ENCODE measurements at places on chromosomes 11 and 22. TPM values are rescaled to one million over a fixed set of nuclear protein-coding genes. Genes with fewer than 3 reads are reported as not detected.

DNA sequence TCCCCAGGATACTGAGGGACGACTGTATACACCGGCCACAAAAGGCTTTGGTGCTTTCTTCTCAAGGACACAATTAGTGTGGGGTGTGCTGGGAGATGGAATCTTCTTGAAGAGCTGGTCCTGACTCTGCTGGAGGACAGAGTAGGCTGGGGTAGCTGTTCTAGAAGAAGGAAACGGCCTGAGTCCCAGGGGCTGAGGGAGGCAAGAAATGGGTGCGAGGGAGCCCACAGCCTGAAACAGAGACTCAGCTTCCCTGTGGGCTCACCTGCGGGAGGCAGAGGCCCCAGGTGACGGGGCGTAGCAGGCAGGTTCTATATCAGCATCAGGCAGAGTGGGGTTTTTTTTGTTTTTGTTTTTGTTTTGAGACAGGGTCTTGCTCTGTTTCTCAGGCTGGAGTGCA, 36.6 kb downstream of the PARVG start:
- no peak for DNase-seq

- no peak for DNase-seq
Measured at GRCh38 chr22:47189056-47189916, 426.8 kb downstream of the TBC1D22A start.

- DNase-seq: no peak
Measured at GRCh38 chr11:69825941-69826340, 6.7 kb upstream of the FGF3 start.

- DNase-seq: no peak
Measured at GRCh38 chr11:69180726-69181125, 25.0 kb downstream of the SMIM38 start.

DNA sequence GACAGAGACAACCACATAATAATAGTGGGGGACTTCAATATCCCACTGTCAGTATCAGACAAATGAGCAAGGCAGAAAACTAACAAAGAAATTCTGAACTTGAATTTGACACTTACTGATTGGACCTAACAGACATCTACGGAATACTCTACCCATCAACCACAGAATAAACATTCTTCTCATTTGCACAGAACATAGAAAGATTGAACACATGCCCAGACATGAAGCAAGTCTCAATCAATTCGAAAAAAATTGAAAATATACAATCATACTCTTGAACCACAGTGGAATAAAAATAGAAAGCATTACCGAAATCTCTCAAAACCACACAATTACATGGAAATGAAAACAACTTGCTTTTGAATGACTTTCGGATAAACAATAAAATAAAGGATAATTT, 17.9 kb downstream of the RAB38 start:
- DNase-seq: no peak

CSKMT gene
- 6.0 TPM for polyA plus RNA-seq

SUSD2 gene
- 24.3 TPM for polyA plus RNA-seq

ELFN2 gene
- polyA plus RNA-seq: 2.7 TPM

OR51B4 gene
- 0.09 TPM for polyA plus RNA-seq

Data from renal pelvis (tissue), 12 donors.